ENCODE measurements at places on chromosomes 16 and 17. TPM values are rescaled to one million over a fixed set of nuclear protein-coding genes. Genes with fewer than 3 reads are reported as not detected.

Gene MEAK7
- total RNA-seq, result 36.0 TPM

Gene APOBR
- not detected for total RNA-seq

Gene PRRT2
- not detected for total RNA-seq

Gene SNN
- 5.8 TPM for total RNA-seq

Gene HBQ1
- not detected for total RNA-seq

Gene KRT33A
- total RNA-seq, result not detected

Gene KRT15
- total RNA-seq, result 13.8 TPM

Gene FOXL1
- total RNA-seq, result 11.7 TPM

Gene KRTAP4-9
- not detected for total RNA-seq

Gene C16orf92
- total RNA-seq, result not detected

Gene SLC6A2
- not detected for total RNA-seq

Gene METTL22
- total RNA-seq, result 37.8 TPM

Gene GRIN2A
- total RNA-seq, result under 0.01 TPM

Gene TMED6
- not detected for total RNA-seq

Gene USP6
- 0.18 TPM for total RNA-seq

Gene CLDN9
- total RNA-seq, result not detected

Gene HBA1
- not detected for total RNA-seq

Gene MAF
- total RNA-seq, result 0.58 TPM

Gene NSMCE1
- 77.3 TPM for total RNA-seq

Gene ANKS3
- total RNA-seq, result 17.3 TPM

Gene SPATA32
- not detected for total RNA-seq

Gene DHRS13
- 3.7 TPM for total RNA-seq

Gene CTRB1
- total RNA-seq, result not detected

Gene SCNN1G
- total RNA-seq, result not detected

Gene PLA2G10
- not detected for total RNA-seq

Gene WFIKKN2
- not detected for total RNA-seq

Gene KRTAP17-1
- not detected for total RNA-seq

Gene CES3
- not detected for total RNA-seq

Gene KRTAP4-16
- total RNA-seq, result not detected

Gene CDH5
- total RNA-seq, result not detected

Gene TVP23C
- 10.7 TPM for total RNA-seq

Gene STAT5A
- total RNA-seq, result 14.1 TPM

Gene BEAN1
- total RNA-seq, result 0.53 TPM

Gene P2RX1
- not detected for total RNA-seq

Gene FOXJ1
- not detected for total RNA-seq

Gene TPSD1
- not detected for total RNA-seq

Gene PITPNM3
- total RNA-seq, result 1.1 TPM
